Chondrocyte (in vitro differentiated cells): ENCODE measurements at places on chromosomes 2 and 18. TPM values are rescaled to one million over a fixed set of nuclear protein-coding genes. Genes with fewer than 3 reads are reported as not detected.

Gene INPP5D
- total RNA-seq: 0.20 to 0.48 TPM (median 0.21 TPM) in 3 replicates

Gene AFTPH
- total RNA-seq: 14.0 to 17.3 TPM (median 17.0 TPM) in 3 replicates

Gene SERPINB11
- total RNA-seq: not detected in 3 replicates

Gene CPO
- total RNA-seq: 0.34 TPM in 1 of 3 replicates, not detected in the others

Gene VWC2L
- not detected in 3 replicates for total RNA-seq

Gene HJURP
- total RNA-seq: 6.9 to 9.2 TPM (median 8.2 TPM) in 3 replicates

Gene GPBAR1
- total RNA-seq: 0.10 to 0.26 TPM (median 0.22 TPM) in 3 replicates

Gene FKBP1B
- total RNA-seq: 10.4 to 18.2 TPM (median 16.2 TPM) in 3 replicates

Gene C2orf66
- 0.89 TPM in 1 of 3 replicates, not detected in the others for total RNA-seq

Gene KIF3C
- 34.4 to 38.6 TPM (median 37.3 TPM) in 3 replicates for total RNA-seq

Gene YWHAQ
- total RNA-seq: 247 to 287 TPM (median 251 TPM) in 3 replicates

Gene TMBIM1
- total RNA-seq: 69.6 to 100 TPM (median 96.1 TPM) in 3 replicates

- no peaks in the 10 kb centered on the region for H3K36me3 ChIP-seq
- DNase-seq: no peak
- peaks cover 20% of the 10 kb centered on the region for H3K27me3 ChIP-seq
- no peak overlapping the region for H3K4me3 ChIP-seq
- no peak overlapping the region for H3K27ac ChIP-seq
- no peaks in the 10 kb centered on the region for H3K4me1 ChIP-seq
These were observed 161.8 kb upstream of the DTNA start for GRCh38 chr18:34548120-34548972.

DNA sequence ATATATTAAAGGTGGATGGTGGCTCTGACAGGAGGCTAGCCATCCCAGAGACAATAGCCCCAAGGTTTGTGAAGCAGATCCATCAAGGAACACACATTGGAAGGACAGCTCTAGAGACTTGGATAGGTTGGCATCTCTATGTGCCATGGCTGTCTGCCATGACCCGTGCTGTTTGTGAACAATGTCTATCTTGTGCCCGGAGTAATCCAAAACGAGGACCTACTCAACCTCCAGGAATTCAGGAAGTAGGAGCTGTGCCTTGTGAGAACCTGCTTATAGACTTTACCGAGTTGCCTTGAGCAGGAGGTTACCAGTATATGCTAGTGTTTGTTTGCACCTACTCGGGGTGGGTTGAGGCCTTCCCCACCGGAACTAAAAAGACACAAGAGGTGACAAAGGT is 43.1 kb upstream of the SELENOI start:
- no peak for DNase-seq
- H3K27me3 ChIP-seq: no peaks in the 10 kb centered on the region
- no peaks in the 10 kb centered on the region for H3K36me3 ChIP-seq
- H3K27ac ChIP-seq: no peak overlapping the region
- H3K4me1 ChIP-seq: no peaks in the 10 kb centered on the region
- no peak overlapping the region for H3K4me3 ChIP-seq

DNA sequence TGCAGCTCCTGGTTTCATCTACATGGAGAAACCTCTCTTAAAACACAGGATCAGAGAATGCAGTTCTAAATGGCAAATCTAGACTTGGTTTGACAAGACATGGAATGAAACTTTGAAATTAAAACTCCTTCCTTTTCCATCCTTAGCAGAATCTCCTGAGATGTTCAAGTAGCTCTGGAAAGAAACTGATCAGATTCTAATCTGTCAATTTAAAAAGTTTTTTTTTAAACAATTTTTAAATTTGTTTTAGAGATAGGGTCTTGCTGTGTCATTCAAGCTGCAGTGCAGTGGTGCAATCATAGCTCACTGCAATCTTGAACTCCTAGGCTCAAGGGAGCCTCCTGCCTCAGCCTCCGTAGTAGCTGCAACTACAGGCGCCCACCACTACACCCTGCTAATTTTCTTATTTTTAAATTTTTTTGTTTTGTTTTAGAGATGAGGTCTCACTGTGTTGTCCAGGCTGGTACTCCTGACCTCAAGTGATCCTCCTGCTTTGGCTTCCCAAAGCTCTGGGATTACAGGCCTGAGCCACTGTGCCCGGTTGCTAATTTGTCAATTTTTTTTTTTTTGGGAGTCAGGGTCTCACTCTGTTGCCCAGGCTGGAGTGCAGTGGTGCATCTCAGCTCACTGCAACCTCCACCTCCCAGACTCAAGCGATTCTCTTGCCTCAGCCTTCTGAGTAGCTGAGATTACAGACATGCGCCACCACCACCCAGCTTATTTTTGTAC is 216.7 kb downstream of the TGIF1 start:
- no peaks in the 10 kb centered on the region for H3K36me3 ChIP-seq
- DNase-seq: no peak
- H3K27ac ChIP-seq: no peak overlapping the region
- no peak overlapping the region for H3K4me3 ChIP-seq
- no peaks in the 10 kb centered on the region for H3K27me3 ChIP-seq

DNA sequence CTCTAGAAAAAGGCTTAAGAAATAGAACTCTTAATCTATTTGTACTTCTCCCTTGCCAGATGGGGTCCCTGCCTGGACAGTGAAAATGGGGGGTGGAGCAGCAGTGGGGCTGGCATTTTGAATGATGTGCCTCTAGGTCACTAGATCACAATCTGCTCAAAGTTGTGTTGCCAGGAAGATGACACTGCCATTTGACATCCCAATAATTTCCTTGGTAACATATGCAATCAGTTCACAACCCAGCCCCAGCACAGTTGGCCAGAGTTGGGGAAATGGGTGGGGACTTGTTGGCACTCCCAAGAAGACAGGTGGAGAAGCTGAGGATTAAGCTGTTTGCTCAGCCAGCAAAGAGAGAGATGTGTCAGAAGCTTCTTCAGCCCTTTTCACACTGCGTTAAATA is 558.3 kb upstream of the KLHL29 start:
- no peak for DNase-seq
- H3K36me3 ChIP-seq: no peaks in the 10 kb centered on the region
- peaks cover 2% of the 10 kb centered on the region for H3K27me3 ChIP-seq
- H3K4me1 ChIP-seq: no peaks in the 10 kb centered on the region
- no peak overlapping the region for H3K4me3 ChIP-seq

GRCh38 chr2:136211701-136212100 is 93.8 kb upstream of the CXCR4 start:
- no peak overlapping the region for H3K27ac ChIP-seq
- no peaks in the 10 kb centered on the region for H3K4me1 ChIP-seq
- no peak overlapping the region for H3K4me3 ChIP-seq
- no peaks in the 10 kb centered on the region for H3K36me3 ChIP-seq
- DNase-seq: no peak
- peaks cover 9% of the 10 kb centered on the region for H3K27me3 ChIP-seq

- H3K27ac ChIP-seq: peak overlapping the region; percentile 1
- DNase-seq: no peak
- no peaks in the 10 kb centered on the region for H3K36me3 ChIP-seq
- peaks cover 31% of the 10 kb centered on the region for H3K4me1 ChIP-seq
- no peaks in the 10 kb centered on the region for H3K27me3 ChIP-seq
These were observed 34.7 kb upstream of the ZEB2 start for GRCh38 chr2:144554492-144555210.

GRCh38 chr2:219018726-219019125 is 22.6 kb downstream of the CFAP65 start:
- peaks cover 43% of the 10 kb centered on the region for H3K27me3 ChIP-seq
- no peak overlapping the region for H3K27ac ChIP-seq
- no peaks in the 10 kb centered on the region for H3K4me1 ChIP-seq
- DNase-seq: peak; percentile 57

DNA sequence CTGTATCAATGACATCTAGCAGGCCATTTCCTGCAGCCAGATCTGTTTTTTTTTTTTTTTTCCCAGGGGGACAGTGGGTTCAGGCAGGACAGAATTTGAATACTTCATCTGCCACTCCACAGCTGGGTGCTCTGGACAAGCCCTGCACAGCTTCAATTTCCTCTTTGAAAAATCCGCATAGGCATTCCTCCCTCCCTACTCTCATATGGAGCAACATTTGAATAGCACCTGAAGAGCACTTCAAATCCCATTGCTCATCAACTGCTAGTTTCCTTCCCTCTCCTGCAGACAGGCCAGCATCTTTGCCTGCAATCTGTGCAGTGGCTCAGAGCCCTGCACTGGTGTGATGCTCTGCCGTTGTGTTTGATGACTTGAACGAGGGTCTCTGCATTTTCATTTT is 326.3 kb downstream of the TSN start:
- no peak overlapping the region for H3K4me3 ChIP-seq
- H3K27ac ChIP-seq: no peak overlapping the region
- H3K36me3 ChIP-seq: no peaks in the 10 kb centered on the region
- no peak for DNase-seq
- H3K27me3 ChIP-seq: peaks cover 8% of the 10 kb centered on the region

DNA sequence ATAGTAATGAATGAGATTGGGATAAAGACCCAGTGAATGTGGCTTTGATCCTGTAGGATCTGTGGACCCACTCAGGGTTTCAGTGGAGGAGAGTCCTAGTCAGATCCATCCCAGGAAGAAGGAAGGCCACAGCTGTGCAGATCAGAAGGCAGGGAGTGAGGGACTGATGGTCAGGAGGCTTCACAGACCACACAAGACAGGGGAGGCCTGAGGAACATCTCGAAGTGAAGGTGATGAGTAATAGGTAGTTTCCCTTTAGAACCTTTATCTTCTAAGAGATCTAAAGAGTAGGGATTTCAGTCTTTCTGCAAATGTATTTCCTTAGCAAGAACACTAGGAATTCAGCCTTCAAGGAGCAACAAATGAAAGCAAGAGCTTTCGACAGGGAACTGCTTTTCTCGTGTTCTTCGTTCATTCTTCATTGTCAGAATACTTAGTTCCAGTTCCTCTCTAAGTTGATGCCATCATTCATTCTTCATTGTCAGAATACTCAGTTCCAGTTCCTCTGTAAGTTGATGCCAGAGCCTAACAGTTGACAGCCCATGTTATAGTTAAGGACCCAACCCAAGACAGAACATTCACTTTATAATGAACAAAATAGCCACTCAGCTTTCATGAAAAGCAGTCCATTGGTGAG is 150.2 kb upstream of the EPAS1 start:
- H3K27me3 ChIP-seq: no peaks in the 10 kb centered on the region
- peaks cover 9% of the 10 kb centered on the region for H3K36me3 ChIP-seq
- no peak overlapping the region for H3K4me3 ChIP-seq
- H3K4me1 ChIP-seq: peaks cover 20% of the 10 kb centered on the region
- H3K27ac ChIP-seq: no peak overlapping the region

DNA sequence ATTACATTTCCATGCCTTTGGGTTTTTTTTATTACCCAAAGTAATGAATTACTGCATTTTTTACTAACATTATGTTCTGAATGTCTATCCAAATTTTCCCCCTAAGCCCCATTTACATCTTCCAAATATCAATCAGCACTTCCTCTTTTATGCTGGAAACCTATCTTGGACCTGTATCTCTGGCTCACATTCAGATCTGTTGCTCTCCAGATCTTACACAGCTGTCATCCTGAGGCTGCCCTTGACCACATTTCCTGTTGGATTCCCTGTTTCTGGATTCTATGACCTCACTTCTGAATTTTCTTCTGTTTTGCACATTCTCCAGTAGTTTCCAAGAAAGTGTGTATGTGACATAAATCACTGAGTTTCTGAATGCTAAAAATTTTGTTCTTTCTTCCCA is 146.7 kb downstream of the PDE1A start:
- peaks cover 4% of the 10 kb centered on the region for H3K36me3 ChIP-seq
- no peaks in the 10 kb centered on the region for H3K27me3 ChIP-seq
- no peak overlapping the region for H3K27ac ChIP-seq

- H3K36me3 ChIP-seq: no peaks in the 10 kb centered on the region
- H3K4me3 ChIP-seq: peak within 1 kb of the TSS; percentile 87
- no peak for DNase-seq
- H3K27me3 ChIP-seq: peaks cover 3% of the 10 kb centered on the region
- H3K4me1 ChIP-seq: peaks cover 41% of the 10 kb centered on the region
- H3K27ac ChIP-seq: peak within 1 kb of the TSS; percentile 85
These were observed at the start of gene ITM2C for GRCh38 chr2:230864605-230865306. Gene ITM2C (plus strand): TSS chr2:230864942. CDS start chr2:230865026, 84 bp downstream.

GRCh38 chr2:235171550-235172031 is 219.8 kb downstream of the SH3BP4 start:
- DNase-seq: no peak
- no peak overlapping the region for H3K4me3 ChIP-seq
- H3K4me1 ChIP-seq: peaks cover 36% of the 10 kb centered on the region
- H3K27me3 ChIP-seq: no peaks in the 10 kb centered on the region

- no peak overlapping the region for H3K27ac ChIP-seq
- H3K4me3 ChIP-seq: no peak overlapping the region
- peaks cover 3% of the 10 kb centered on the region for H3K27me3 ChIP-seq
These were observed 13.2 kb upstream of the SERPINB12 start for GRCh38 chr18:63528863-63529492.

- DNase-seq: no peak
- no peaks in the 10 kb centered on the region for H3K27me3 ChIP-seq
- H3K36me3 ChIP-seq: no peaks in the 10 kb centered on the region
- peak overlapping the region; percentile 37 for H3K27ac ChIP-seq
These were observed 12.7 kb downstream of the HNRNPLL start for GRCh38 chr2:38590053-38590452.

DNA sequence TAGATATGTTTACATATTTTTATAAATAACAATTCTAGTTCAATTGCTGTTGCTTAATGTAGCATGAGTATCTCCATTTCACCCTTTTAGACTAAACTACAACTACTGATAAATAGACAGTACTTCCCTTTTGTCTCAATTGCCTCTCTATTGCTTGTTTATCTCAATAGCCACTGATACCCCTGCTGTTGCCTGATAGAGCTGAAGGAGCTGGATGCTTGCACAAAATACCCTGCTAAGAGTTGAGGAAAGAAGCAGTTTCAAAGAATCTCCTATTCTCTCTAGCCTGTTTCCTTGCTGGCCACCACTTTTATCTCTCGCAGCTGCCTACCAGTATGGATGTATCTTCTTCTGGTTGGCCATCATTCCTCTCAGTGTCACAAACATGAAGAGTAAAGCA is 16.9 kb upstream of the ZNF804A start:
- no peak overlapping the region for H3K27ac ChIP-seq
- H3K4me3 ChIP-seq: no peak overlapping the region
- DNase-seq: no peak
- no peaks in the 10 kb centered on the region for H3K4me1 ChIP-seq
- peaks cover 8% of the 10 kb centered on the region for H3K27me3 ChIP-seq

GRCh38 chr2:44325897-44326296 is 35.4 kb downstream of the PREPL start:
- H3K27me3 ChIP-seq: no peaks in the 10 kb centered on the region
- H3K4me3 ChIP-seq: no peak overlapping the region
- peaks cover 18% of the 10 kb centered on the region for H3K4me1 ChIP-seq
- H3K27ac ChIP-seq: no peak overlapping the region
- H3K36me3 ChIP-seq: peaks cover 33% of the 10 kb centered on the region

DNA sequence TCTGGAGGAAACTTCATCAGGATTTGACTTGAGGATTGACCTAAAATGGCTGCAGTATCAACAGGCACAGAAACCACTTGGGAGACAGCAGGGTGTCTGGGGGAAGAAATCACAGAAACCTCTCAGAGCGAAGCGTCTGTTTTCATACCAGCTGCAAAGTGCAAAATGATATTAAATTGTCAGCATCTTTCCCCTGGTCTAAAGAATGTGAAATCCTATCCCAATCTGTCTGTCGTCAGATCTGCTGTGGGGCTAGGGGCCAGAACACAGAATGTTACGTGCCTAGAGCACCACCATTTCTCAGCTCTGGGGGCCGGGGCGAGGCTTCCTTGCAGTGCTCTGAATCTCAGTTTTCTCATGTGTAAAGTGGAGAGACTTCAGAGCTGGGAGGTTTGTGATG is 54.1 kb upstream of the MYCN start:
- H3K36me3 ChIP-seq: no peaks in the 10 kb centered on the region
- no peak for DNase-seq
- H3K27me3 ChIP-seq: peaks cover 19% of the 10 kb centered on the region
